Stimulated activated CD4-positive, alpha-beta T cell treated with anti-CD3 and anti-CD28 coated beads, Interleukin-15, amount 100 ng/mL, for 1 hour (primary cell): ENCODE measurements at places on chromosomes 5 and 9.

DNA sequence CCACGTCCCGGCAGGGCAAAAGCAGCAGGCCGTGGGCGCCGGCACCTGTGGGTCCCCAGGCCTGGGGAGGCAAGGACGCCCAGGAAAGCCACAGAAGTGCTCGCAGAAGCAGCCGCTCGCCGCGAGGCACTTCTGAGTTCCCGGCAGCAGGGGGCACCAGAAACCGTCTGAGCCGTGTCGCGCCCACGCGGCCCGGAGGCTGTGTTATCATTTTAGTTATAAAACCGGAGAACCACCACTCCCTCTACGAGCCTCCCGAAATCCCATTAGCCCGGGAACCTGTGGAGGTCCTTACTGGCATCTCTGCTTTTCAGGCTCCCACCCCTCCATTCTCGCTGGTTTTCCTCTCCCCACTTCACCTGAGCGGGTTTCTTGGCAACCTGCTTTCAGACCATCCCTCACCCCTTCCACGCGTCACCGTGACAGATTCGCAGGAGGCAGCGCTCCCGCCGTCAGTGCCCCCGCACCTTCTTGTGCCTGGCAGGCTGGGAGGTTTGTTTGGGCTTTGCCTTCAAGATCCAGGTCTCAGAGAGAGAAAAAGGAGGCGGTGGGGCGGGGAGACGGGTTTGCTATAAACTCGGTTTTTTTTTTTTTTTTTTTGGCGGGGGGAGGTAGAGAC, 2.3 kb downstream of the GDNF start:
- DNase-seq, result no peak

DNA sequence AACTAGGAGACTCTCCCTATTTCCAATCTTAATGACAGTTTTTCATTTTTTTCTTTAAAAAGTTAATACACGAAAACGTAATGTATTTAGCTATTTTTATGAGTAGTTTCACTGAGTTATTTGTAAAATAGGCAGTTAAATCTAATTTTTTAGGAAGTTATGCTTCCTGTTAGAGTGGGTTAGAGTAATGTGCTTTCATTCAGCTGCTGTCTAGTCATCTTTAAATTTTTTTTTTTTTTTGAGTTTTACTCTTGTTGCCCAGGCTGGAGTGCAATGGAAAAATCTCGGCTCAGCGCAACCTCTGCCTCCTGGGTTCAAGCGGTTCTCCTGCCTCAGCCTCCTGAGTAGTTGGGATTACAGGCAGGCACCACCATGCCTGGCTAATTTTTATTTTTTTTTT, 34.0 kb downstream of the CDC42SE2 start:
- DNase-seq, result no peak

DNA sequence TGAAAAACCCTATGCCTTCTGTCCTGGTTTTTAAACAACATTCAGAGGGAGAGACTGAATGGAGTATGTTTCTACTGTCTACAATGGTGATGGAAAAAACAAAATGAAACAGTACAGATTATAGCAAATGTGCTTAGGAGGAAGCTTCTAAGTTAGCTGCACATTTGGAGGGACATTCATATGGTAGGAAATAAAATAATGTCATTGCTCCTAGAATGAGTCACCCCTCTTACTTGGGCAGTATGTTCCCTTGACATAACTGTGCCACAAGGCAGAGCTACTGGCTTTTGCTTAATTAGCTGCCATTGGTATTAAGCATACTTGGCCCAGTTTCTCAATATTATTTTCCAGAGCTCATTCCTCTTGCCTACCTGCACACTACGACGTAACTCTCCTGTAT, 128.9 kb downstream of the GDNF start:
- DNase-seq, result no peak

DNA sequence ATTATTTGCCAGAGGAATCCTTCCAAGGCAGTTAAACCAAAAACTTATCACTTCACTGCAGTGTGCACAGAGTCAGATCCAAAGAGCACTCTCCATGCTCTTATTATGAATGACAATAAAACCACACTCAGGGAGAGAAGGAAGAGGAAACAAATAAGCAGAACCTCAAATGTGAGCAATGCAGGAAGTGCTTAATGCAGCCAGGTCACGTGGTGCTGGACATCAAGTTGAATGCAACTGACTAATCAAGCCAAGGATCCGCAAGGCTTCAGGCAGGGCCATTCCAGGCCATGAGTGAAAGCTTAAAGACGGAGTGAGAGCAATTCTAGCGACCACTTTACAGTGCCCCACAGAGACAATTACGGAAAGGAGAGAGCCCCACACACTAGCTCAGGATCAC, 230.4 kb upstream of the PUM3 start:
- no peak for DNase-seq

DNA sequence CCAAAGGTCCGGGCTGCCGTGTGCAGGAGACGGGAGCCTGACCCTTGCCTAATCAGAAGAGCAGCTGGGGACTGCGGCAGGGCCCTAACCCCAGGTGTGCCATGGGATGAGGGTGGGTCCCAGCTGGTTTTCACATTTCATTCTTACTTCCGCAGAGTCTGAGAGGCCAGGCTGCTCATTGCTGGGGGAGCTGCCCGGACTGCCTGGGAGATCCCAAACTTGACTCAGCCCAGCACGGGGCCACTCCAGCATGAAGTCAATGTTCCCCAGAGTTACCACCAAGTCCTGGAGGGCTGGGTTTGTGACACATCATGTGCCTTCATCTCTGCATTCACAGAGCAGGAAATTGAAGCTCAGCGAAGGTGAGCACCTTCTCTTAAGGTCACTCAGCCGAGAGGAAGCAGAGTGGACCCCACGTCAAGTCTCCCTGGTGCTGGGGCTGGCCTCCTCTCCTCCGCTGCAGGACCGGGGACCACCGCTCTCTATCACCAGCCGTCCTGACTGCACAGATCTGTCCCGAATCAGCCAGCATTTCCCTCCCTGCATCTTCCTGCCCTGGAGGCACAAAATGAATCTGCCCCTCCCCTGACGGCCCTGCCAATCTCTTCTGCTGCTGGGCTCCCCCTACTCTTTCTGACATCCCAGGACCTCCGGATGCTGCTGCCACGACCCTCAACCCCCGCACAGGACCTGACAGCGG, 54.6 kb upstream of the PHYKPL start:
- no peak for DNase-seq

GRCh38 chr5:127615916-127616315, 33.0 kb upstream of the CTXN3 start:
- DNase-seq, result no peak

DNA sequence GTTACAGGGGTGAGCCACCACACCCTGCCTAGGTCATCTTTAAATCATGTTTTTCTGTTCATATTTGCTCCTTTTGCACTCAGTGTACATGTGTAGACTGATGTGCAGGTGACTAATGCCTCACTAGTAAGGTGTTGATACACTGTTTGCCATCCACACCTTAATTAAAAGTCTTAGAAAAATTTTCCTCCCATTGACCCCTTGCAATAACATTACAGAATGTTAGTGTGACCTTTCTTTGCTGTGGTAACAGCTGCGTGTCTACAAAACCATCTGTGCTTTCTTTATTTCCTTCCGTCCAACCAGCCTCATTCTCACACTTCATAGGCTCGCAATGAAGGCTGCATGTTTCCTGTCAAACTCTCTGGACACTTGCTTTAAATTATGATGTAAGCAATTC, 6.6 kb upstream of the CEMIP2 start:
- no peak for DNase-seq

GRCh38 chr5:132076202-132076830, 2.7 kb downstream of the CSF2 start:
- no peak for DNase-seq

DNA sequence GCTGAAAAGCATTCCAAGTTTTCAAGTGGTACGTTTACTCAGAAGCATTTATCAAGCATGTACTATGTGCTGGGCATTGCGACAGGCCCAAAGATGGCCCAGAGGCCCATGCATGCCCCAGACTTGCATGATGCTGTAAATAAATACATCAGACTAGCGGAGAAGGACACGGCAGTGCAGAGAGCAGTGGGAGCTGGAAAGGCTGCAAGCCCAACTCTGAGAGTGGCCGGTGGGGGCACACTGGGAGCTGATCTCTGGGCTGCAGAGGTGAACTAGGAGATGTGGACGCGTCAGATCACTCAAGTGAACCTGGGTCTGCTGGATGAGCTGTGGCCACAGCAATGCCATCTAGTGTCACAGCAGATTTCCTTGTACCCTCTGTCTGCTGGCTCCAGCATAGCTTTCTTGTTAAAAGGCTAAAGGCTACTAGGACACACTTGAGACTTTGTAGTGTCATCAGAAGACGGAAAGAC, 246.9 kb downstream of the FANCC start:
- DNase-seq, result no peak

GRCh38 chr5:180366326-180366725, 13.2 kb upstream of the GFPT2 start:
- no peak for DNase-seq

GRCh38 chr9:137272241-137273094, 5.1 kb upstream of the TOR4A start:
- no peak for DNase-seq

DNA sequence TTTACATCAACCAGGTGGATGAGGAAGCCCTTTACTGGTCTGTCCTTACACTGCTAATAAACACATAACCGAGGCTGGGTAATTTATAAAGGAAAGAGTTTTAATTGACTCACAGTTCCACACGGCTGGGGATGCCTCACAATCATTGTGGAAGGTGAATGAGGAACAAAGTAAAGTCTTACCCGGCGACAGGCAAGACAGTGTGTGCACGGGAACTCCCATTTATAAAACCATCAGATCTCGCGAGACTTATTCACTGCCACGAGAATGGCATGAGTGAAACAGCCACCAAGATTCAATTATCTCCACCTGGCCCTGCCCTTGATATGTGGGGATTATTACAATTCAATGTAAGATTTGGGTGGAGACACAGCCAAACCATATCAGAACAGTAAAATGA, 67.3 kb upstream of the GRAMD2B start:
- no peak for DNase-seq

DNA sequence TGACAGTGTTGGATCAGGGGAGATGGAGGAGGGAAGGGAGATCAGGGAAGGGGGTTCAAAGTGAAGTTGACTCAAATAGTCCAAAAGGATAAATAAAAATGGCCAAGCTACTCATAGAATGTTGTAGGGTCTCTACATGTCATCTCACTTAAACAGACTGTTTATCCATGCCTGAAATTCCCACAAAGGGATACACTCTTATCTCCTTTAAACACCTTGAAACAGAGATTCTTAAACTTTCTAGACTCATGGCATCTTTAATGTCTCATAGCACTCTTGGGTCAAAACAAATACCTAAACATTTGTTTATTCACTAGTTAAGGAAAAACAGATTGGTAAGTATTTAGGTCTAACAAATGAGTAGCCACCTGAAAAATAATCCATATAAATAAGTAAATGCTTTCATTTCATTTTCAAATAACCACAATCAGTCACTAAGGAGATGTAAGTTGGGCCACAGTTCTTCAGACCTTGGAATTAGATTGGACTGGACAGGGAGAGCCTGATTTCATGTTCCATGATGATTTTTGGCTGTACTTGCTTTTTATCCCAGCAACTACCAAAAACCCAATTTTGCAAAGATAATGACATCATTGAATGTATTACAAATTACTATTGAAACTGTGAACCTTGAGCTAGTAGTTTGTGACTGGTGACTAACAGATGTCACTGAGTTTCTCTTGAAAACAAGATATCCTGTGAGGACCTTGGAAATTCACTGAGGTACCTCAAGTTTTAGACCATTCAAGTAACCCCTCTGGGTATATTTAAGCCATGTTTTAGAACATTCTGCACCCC, 62.5 kb upstream of the ISOC1 start:
- no peak for DNase-seq

GRCh38 chr9:131976157-131977108, 103.2 kb downstream of the MED27 start:
- DNase-seq, result no peak
